ENCODE measurements at places on chromosomes 6 and 20.

DNA sequence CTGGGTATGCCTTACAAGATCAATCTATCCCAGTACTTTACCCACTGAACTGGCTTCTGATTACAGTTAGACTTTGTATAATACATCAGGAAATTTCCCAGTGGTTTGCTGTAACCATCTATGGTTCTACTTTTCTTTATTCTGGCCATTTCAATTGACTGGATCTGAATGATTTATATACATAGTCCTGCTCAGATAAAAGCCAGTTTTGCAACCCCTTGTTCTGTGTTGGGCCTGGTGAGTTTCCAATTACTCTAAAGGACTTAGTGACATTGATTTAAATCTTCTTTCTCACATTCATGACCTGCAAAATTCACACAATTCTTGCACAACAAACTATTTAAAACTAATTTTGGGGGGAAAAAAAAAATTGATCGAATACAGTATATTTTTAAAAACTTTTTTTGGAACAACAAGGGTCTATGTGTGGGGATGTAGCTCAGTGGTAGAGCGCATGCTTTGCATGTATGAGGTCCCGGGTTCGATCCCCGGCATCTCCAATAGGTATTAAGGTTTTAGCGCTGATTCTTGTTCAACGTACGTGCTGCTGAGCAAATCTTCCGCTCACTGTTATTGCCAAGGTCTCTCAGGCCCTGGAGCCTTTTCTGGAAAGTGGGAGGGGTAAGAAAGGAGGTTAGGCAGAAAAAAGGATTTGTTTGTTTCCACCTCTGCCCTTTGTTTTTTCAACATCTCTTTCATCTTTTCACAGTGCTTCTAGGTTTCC, 117.5 kb downstream of the GPX5 start:
- peak; percentile 30 for DNase-seq

DNA sequence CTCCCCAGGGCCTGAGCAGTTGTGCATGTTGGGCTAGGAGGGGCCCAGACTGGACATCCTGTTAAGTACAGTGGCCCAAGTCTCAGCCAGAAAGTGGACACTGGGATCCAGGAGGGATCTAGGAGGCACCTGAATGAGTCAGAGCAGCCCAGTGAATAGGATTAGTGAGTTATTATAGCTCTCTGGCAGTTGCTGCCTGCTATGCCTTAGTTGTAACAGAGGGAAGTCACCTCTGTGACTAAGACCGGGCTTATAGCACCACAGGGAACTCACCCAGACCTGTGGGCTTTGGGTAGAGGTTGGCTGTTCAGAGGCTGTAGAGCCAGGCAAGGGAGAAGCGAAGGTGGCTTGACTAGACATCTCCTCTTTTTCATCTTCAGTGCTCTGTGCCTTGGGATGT, 39.0 kb upstream of the AAR2 start:
- DNase-seq = no peak

DNA sequence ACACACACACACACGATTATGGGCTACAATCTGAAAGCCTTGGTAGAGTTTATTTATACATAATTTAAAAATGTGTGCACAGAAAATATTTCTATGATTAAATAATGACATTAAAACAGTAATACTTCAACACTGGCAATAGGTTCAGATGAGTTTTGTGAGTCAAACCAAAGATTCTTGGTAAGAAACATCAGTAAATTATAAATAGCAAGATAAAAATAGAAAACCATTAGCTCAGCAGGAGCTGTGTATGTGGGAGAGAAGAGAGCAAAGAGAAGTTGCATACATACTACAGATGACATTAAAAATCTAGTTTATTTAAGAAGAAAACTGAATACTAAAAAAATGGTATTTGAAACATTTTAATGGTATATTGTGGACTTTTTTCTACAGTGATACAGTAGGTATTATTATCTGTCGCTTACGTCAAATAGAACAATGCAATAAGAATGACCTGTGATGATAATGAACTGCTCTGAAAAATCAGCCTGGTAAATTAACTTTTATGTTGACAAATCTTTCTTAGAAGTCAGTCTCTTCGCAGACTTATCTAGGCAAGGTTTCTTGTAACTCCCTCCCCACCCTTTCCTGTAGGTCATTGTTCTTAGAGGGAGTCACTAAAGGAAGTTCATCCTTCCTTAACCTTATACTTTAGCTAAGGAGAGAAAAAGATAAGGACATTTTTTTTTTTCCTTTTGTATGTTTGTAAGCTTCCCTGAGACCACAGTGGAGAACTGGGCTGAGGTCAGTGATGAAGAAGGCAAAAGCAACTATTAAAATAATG, 149.3 kb downstream of the GJA1 start:
- no peak for DNase-seq

GRCh38 chr6:24313251-24314141, 44.4 kb downstream of the DCDC2 start:
- DNase-seq = no peak

GRCh38 chr6:135581211-135581610, 83.7 kb upstream of the AHI1 start:
- DNase-seq = no peak

GRCh38 chr6:37548067-37548674, 48.5 kb upstream of the CCDC167 start:
- no peak for DNase-seq

DNA sequence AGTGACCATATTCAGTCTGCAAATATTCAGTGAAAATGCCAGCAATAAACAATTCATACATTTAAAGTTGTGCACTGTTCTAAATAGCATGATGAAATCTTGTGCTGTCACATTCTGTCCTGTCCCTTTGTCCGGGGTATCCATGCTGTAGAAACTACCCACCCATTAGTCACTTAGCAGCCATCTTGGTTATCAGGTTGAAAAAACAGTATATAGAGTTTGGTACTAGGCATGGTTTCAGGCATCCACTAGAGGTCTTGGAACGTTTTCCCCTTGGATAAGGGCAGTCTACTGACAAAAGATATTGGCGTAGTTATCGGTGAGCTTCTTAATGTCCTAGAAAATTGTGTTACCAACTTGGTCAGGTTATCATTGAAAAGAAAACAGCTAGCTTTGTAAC, 12.3 kb upstream of the MAP3K7 start:
- no peak for DNase-seq

GRCh38 chr6:42030585-42031506, 19.5 kb upstream of the TAF8 start:
- no peak for DNase-seq

GRCh38 chr6:99344289-99344688, 5.2 kb downstream of the FAXC start:
- no peak for DNase-seq

GRCh38 chr6:5626727-5627426, 365.6 kb downstream of the FARS2 start:
- no peak for DNase-seq

DNA sequence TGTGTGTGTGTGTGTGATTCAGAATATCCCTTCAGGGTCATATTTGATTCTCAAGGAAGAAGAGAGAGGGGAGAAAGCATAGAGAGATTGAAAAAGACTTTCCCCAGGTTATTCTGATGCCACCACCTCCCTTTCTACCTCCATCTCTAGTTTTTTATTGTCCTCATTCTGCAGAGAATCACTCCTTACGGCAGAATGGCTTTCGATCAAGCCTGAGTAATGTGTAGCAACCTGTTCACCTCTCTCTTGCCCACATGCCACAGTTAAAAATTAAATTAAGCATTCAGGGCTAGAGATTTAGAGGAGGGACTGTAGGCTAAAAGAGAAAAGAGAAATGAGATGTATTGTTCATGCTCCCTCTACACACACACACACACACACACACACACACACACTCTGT, 18.1 kb downstream of the KLHL32 start:
- no peak for DNase-seq

GRCh38 chr6:38806271-38806670, 91.2 kb downstream of the DNAH8 start:
- DNase-seq = no peak
